Substantia nigra (tissue), 51 donors: ENCODE measurements at places on chromosomes 1 and 21.

DNA sequence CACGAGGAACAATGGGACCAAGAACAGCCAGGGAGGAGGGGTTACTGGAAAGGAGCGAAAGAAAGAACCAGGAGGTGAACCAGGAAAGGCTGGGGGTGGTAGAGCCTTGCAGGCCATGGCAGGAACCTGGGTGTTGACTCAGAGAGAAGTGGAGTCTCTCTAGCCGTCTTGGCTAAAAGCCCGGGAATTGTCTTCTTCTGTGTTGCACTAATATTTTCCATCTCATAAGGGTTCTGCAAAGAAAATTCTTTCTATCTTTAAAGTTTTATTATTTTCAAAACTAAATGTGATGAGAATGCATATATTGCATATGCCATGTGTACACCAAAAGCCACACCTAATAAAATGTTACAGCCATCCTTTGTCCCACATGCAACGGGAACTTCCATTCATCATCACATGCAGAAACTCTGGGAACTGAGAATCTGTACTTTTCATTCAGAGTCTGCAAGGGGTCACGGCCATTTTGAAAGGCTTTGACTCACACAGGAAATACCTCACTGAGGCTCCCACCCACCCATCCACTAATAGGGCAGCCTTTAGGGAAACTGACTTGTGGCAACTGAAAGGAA is 38.0 kb downstream of the ERG start:
- no peak for DNase-seq

DNA sequence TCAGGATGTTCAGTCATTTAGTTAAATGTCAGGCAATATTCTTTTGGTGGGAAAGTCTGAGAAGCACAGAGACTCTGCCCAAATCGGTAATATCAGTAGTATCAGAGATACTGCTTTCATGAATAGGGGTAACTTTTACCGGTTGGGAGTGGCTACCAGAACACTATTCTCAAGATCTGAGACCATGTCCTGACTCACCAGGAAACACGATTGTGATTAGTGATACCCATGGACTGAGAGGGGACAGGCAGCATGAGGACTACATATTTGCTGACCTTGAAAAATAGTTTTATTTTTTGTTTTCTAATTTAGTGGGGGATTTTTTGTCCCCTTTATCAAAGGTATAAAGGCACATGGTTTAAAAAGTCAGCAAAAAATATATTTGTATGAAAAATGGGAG is 76.0 kb upstream of the NEK2 start:
- DNase-seq = no peak

DNA sequence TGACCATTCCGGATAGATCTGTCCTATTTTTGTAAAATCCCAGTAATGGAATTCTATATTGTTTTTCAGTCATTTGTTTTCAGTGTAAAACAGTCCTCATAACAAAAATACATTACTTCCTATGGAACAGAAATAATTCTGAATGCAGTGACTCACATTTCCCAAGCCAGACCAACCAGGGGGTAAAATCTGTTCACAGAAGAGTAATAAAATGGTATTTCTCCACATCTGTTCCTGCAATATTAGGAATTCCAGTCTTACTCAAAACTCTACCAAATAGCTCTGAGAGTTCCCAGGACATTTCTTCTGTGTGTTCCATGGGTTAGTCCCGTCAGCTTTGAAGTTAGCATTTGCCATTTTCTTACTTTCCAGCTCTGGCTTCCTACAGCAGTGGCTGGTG is 2.6 kb upstream of the DDR2 start:
- no peak for DNase-seq

DNA sequence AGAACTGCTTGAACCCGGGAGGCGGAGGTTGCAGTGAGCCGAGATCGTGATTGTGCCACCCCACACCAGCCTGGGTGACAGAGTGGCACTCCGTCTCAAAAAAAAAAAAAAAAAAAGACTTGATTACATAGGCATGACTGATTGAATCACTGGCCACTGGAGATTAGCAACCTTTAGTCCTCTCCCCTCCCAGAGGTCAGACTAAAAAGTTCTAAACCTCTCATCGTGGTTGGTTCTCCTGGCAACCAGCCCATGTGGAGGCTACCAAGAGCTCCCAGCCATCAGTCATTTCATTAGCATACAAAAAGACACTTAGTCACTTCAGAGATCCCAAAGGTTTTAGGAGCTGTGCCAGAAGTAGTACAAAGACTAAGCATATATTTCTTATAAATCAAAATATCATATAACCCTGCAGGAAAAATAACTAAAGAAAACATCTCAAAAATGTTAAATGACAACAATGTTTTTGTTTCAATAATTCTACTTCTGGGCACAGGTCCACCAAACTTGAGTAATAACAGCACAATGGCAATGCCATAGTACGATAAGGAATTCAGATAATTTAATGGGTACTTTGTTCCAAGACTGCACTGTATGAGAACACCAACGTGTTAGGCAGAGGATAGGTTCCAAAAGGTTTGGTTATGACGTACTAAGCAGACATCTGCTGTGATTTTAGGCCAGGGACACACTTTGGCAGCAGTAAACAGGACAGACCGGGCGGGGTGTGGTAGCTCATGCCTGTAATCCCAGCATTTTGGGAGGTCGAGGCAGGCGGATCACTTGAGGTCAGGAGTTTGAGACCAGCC is 18.1 kb downstream of the USP48 start:
- DNase-seq = no peak

GRCh38 chr1:47574451-47575165 is 136.8 kb downstream of the FOXD2 start:
- no peak for DNase-seq

DNA sequence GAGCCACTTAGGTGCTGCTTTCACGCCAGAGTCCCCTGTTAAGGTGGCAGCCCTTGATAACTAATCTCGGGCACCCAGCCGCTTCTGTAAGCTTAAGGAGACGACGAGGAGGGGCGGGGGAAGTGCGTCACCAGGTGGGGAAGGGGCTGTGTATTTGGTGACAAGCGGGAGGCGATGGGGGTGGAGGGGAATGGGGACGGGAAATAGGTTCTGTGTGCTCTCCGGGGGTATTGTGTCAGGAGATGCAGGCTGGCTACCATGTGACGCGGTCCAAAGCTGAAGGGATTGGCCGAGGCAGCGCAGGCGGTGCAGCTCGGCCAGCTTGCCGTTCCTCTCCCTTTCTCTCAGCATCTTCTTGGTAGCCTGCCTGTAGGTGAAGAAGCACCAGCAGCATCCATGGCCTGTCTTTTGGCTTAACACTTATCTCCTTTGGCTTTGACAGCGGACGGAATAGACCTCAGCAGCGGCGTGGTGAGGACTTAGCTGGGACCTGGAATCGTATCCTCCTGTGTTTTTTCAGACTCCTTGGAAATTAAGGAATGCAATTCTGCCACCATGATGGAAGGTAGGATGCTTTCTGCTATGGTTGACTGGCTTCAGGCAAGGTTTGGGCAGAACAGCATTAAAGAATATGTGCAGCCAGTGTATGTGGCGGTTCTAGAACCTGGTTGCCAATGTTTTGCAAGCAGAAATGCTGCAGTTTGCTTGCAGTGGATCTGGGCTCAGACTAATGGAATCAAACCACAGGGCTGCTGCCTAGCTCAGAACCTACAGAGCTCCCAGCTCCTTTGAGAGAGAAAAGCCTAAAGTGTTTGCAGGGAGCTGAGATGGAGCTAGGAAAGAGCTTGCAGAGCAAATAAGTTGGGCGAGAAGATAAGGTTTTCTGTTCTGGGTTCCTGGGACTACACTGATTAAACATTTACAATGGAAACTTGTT is at the start of gene SGIP1:
Gene SGIP1, plus strand, starts transcription at position 350 of the 937 bp plus-strand sequence. Its CDS starts 206 bp downstream, at position 556.
- DNase-seq = peak; percentile 57

DNA sequence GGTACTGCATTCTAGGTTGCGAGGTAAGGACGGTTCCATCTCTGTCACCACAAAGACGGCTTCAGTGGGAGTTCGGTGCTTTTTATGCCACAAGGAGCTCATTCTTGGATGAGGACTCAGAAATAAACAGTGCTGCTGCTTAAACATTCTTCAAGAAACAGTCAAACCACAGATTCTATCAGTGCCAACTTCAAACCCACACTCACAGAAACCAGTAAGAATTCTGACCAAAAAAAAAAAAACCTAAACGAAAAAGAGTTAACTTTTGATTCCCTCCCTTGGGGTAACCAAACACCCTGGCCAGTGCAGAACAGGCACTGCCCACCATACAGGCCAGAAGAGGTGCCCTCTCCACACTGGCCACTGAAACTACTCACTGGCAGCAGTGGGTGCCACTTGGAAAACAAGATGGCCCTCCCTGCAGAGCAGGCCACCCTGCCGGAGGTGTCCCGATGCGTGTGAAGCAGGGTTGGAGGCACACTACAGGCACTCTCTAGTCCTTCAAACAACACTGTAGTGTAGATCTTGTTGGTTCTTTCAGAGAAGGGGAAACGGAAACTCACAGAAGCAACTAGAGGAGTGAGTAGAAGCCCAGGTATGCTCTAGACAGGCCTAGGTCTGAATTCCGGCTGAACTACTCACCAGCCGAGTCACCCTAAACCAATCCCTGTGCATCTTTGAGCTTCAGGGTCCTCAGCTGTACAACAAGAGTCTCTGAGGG is 87.3 kb upstream of the TLR5 start:
- no peak for DNase-seq
